ENCODE measurements at places on chromosomes 4 and X.

DNA sequence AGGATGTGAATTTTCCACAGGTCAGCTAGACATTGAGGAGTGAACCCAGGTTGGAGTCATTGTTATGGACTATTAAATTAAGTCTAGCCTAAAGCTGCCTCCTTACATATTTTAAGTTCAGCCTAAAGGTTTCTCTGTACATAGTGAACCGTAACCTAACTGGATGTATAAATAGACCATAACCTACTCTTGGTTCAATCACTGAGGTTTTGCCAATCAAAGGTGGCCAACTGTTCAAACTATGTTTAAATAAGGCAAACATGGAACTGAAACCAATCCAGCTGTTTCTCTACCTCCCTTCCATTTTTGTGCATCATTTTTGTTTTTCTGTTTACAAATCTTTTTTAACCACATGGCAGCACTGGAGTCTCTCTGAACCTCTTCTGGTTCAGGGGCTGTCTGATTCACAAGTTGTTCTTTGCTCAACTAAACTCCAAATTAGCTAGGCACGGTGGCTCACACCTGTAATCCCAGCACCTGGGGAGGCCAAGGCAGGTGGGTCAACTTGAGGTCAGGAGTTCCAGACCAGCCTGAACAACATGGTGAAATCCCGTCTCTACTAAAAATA is 43.9 kb upstream of the SFRP2 start:
- DNase-seq, result no peak

DNA sequence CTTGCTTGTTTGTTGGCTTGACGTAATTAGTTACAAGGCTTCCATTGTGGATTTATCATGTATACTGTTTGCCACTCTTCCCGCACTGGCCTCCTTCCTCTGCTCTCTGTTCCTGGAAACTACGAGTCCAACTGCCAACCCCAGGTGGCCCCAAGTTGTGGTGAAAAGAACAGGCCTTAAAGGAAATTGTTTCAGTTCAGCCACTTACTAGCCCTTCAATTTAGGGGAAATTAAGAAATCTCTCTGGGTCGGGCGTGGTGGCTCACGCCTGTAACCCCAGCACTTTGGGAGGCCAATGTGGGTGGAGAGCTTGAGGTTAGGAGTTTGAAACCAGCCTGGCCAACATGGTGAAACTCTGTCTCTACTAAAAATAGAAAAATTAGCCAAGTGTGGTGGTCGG is 28.0 kb downstream of the RBM47 start:
- no peak for DNase-seq

DNA sequence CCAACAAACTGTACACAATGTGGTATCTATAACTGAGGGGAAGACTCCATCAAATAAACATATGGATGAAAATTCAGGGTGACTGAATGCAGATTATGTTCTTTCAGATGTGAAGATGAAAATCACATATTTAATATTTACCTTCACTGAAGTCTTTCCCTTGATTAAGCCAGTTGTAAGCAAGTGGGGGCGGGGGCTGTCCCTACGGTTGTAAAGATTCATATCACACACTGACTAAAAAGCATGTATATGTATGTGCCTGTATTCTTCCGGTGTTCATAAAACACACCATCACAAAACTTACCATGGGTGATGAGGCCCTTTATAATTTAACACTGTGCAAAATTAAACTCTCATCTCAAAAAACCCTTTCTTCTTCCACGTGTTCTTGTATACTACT is 1.3 kb downstream of the TAB3 start:
- no peak for DNase-seq

GRCh38 chrX:76428243-76429130 is 977 bp downstream of the MAGEE1 start:
- DNase-seq, result no peak

GRCh38 chr4:42172921-42173320 is 20.5 kb upstream of the BEND4 start:
- DNase-seq, result no peak

GRCh38 chrX:27444093-27444908 is 18.8 kb downstream of the PPP4R3C start:
- DNase-seq, result no peak

- DNase-seq, result no peak
These were observed 395.9 kb upstream of the EMCN start for GRCh38 chr4:100913685-100914084.

- no peak for DNase-seq
These were observed 108.3 kb downstream of the DCTD start for GRCh38 chr4:182808673-182809416.

DNA sequence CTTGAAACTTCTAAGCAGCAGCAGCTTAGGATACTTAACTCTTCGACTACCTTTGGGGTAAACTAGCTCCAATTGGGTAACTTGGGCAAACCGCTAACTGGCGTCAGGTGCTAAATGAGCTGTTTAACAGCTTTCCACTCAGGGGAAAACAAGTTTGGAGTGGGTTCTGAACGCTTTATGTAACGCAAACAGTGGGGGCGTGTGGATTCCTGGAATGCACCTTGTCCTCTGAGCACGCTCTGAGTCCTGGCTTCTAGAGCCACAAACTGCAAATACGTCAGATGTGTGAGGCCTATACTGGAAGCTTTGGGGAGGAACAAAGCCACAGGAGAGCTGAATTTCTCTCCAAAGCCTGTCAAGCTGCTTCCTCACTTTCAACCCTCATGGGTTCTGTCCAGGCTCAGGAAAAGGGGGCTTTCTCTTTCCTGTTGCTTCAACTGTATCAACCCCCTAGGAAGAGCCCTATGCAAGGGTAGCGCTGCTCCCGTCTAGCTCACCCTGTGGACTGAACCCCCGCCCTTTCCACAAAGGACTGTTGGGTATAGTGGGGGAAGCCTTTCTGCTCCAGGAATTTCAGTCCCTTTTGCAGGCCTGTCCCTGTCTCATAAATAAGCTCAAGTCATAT is 4.5 kb upstream of the WDR1 start:
- no peak for DNase-seq

Measured in fibroblast of skin of abdomen (primary cell).